ENCODE measurements at places on chromosomes 11 and 22. TPM values are rescaled to one million over a fixed set of nuclear protein-coding genes. Genes with fewer than 3 reads are reported as not detected.

PLAAT5 gene
- not detected for polyA plus RNA-seq

NLRP14 gene
- not detected for polyA plus RNA-seq

OR51I1 gene
- not detected for polyA plus RNA-seq

APOA1 gene
- not detected for polyA plus RNA-seq

OR8B8 gene
- not detected for polyA plus RNA-seq

NF2 gene
- polyA plus RNA-seq = 6.5 TPM

CNTN5 gene
- polyA plus RNA-seq = not detected

HEPN1 gene
- not detected for polyA plus RNA-seq

CBLIF gene
- not detected for polyA plus RNA-seq

P2RY6 gene
- polyA plus RNA-seq = not detected

SERPINH1 gene
- polyA plus RNA-seq = 0.85 TPM

ARHGAP32 gene
- polyA plus RNA-seq = 2.4 TPM

PHOX2A gene
- polyA plus RNA-seq = not detected

GRM5 gene
- not detected for polyA plus RNA-seq

IGF2 gene
- polyA plus RNA-seq = not detected

PDE2A gene
- polyA plus RNA-seq = 0.18 TPM

NOX4 gene
- not detected for polyA plus RNA-seq

GAL3ST1 gene
- polyA plus RNA-seq = not detected

MS4A1 gene
- polyA plus RNA-seq = 957 TPM

SHISAL1 gene
- not detected for polyA plus RNA-seq

HTR3A gene
- 3.5 TPM for polyA plus RNA-seq

DEFB131B gene
- polyA plus RNA-seq = not detected

FJX1 gene
- polyA plus RNA-seq = not detected

YIF1A gene
- polyA plus RNA-seq = 64.0 TPM

UBQLNL gene
- not detected for polyA plus RNA-seq

PAX6 gene
- polyA plus RNA-seq = not detected
